ENCODE measurements at places on chromosomes 4 and X. TPM values are rescaled to one million over a fixed set of nuclear protein-coding genes. Genes with fewer than 3 reads are reported as not detected.

The TCEAL3 gene
- 15.1 TPM for total RNA-seq

DNA sequence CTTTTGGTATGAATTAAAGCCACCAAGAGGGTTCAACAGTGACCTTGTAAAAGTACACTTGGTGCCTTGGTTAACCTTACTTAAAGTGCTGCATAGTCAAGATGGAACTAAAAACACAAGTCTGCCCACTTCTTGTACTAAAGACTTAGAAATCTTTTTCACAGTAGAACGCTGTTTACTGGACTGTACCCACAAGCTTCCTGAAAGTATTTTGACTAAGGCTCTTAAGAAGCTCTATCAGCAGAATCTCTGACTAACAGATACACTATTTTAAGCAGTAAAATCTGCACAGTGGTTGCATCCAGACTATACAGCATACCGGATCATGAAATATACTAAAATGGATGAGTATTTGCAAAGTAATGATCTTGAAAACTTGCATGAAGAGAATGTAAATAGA lies 7.2 kb downstream of the RAB28 start:
- peaks cover 3% of the 10 kb centered on the region for H3K36me3 ChIP-seq
- DNase-seq: no peak
- no peak overlapping the region for H3K4me3 ChIP-seq
- H3K27ac ChIP-seq: no peak overlapping the region
- no peaks in the 10 kb centered on the region for H3K27me3 ChIP-seq

GRCh38 chr4:93983140-93983539 lies 154.6 kb downstream of the ATOH1 start:
- H3K4me3 ChIP-seq: no peak overlapping the region
- H3K27ac ChIP-seq: no peak overlapping the region
- H3K36me3 ChIP-seq: peaks cover 3% of the 10 kb centered on the region
- DNase-seq: no peak

DNA sequence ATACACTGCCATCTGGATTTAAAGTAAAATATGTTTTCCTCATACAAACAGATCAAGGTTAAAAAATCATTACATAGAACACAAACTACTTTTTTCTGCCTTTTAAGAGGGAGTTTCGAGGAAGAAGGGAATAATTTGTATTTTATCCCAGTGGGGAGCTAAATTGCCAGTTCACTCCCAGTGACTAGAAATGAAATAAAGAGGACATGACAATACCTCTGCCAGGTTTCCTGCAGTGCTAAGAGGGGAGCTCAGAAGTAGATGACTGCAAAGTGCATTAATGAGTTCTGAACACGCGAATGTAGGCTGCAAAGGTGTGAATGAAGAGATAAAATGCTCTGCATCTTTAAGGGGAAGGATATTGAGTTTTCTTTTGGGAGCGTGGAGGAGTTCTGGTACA lies 69.7 kb downstream of the SRPX start:
- H3K27ac ChIP-seq: no peak overlapping the region
- H3K4me1 ChIP-seq: no peaks in the 10 kb centered on the region
- no peaks in the 10 kb centered on the region for H3K36me3 ChIP-seq
- no peaks in the 10 kb centered on the region for H3K27me3 ChIP-seq
- H3K4me3 ChIP-seq: no peak overlapping the region

The LRBA gene
- total RNA-seq: 95.2 TPM

DNA sequence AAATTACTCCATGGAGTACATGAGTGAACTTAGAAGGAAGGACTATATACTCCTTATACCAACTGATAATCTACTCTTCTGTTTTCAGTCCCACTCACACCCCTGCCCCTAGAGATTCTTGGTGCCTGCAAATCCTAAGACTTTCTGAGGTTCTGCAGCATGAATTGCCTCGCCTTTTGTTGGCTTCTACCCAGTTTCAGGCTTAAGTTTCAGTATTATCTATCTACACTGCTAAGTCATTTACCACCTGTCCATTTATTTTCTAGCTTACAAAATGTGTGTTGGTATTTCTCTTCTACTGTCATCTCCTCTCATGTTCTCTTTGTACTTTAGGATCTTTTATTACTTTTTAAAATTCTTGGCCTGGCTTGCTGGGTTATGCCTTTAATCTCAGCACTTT lies 94.4 kb upstream of the AMOT start:
- H3K4me1 ChIP-seq: no peaks in the 10 kb centered on the region
- H3K4me3 ChIP-seq: no peak overlapping the region
- no peaks in the 10 kb centered on the region for H3K27me3 ChIP-seq
- H3K36me3 ChIP-seq: no peaks in the 10 kb centered on the region

The FBXL5 gene
- 66.9 TPM for total RNA-seq

The HTR2C gene
- total RNA-seq: 0.07 TPM

The SPANXD gene
- not detected for total RNA-seq

Data from progenitor cell of endocrine pancreas (in vitro differentiated cells).